ENCODE measurements at places on chromosomes 12 and 14.

- no peak for DNase-seq
Measured at GRCh38 chr12:57852200-57852599, 5.7 kb upstream of the CTDSP2 start.

DNA sequence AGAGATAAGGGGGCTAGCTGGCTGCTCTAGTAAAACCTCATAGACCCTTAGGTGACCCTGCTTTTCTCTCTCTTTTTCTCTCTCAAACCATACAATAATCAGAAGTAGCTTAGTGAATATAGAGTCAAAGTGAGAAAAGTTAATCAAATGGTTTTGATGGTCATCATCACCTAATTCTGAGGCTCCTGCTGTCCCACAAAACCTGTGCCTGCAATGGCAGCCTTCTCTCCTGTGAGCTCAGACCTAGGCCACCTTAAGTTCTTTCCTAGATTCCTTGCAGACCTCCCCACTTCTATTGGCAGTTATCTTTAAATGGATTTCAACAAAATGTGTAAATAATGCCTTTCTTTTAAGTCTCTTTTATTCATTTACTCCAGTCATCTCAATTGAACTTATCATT is 1.5 kb upstream of the RPAP3 start:
- DNase-seq, result no peak

DNA sequence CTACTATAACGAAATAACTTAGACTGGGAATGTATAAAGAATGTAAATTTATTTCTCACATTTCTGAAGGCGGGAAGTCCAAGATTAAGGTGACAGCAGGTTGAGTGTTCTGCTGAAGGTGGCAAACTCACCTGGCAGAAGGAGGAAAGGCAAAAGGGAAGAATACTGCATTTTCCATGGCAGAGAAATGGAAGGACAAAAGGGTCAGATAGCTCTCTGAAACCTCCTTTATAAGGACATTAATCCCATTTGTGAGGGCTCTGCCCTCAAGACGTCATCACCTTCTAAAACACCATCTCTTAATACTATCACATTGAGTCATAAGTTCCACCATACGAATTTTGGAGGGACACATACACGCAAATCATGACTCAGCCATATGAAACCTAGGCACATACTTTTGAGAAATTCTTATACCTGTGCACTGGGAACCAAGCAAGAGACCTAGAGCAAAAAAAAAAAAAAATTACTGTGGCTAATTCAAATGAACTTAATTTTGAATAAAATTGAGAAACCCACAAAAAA is 1669.3 kb upstream of the FLRT2 start:
- DNase-seq, result no peak

DNA sequence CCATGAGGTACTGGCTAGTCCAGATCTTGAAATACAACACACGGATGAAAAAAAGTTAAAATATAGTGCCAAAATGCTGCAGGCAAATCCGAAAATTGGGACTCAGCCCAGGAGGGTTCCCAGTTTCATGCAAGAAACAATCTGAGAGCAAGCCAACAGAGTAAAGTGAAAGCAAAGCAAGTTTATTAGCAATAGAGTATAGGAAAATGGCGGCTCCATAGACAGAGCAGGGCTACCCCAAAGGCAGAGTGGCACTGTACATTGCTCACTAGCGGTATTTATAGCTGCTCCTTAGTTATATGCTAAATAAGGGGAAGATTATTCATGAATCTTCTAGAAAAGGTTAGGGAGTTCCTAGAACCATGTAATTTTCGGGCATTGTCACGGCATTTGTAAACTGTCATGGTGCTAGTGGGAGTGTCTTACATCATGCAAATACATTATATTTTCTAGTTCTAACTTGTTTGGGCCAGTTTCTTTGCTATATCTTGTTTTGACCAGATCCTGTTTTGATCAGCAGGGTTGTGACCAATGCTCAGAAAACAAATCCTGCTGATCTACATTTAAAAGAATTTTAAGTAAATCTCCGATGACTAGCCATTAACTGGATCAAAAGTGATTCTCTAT is 29.1 kb downstream of the RECQL start:
- no peak for DNase-seq

- no peak for DNase-seq
Measured at GRCh38 chr12:107359382-107359781, 266.0 kb upstream of the CRY1 start.

- DNase-seq, result no peak
Measured at GRCh38 chr14:101058571-101058970, 155.0 kb upstream of the RTL1 start.

DNA sequence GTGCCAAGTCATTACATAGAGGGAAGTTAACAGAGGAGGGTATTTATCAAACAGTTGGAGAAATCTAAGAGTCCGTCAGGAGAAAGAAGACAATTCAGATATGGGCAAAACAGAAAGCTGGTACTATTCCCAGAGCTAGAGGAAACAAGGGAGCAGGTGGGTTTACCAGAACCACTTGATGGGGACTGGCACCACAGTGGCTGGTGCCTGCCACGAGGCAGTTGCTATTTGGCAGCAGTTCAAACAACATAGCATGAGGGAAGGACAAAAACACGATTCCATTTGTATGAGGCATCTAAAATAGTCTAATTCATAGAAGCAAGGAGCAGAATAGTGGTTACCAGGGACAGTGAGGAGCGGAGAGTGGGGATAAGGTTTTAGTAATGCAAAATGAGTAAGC is 24.6 kb upstream of the KLRD1 start:
- DNase-seq, result no peak

DNA sequence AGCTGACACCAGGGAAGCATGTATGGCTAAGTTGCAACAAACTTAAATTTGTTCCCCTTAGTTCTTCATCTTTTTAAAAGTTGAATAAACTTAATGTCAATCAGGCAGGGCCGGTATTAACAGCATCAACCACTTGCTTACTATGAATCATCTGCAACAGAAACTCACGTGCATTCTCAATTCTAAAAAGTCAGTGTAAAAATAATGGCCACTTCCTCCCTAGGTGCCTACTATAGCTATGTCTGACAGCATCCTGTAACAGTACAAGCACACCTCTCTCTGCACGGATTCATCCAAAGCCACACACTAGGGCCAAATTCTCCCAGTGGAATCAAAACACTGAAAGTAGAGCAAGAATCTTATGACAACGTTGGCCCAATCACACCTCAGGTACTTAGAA is 48.6 kb downstream of the PPP1R36 start:
- DNase-seq, result no peak

DNA sequence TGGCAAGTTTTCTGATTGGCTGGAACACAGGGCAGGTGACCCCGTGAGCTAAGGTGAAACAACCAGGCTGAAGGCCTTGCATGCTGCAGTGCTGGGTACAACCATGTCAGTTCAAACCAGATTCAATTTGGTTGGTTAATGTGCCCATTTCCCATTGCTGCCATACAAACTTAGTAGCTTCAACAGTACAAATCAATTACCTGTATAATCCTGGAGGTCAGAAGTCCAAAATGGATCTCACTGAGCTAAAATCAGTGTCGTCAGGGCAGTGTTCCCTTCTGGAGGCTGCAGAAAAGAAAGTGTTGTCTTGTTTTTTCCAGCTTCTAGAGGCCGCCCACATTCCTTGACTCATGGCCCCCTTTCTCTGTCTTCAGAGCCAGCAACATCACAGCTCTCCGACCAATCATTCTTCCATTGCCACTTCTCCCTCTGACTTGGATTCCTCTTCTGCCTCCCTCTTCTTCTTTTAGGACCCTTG is 221.7 kb downstream of the ZFP36L1 start:
- DNase-seq, result no peak

DNA sequence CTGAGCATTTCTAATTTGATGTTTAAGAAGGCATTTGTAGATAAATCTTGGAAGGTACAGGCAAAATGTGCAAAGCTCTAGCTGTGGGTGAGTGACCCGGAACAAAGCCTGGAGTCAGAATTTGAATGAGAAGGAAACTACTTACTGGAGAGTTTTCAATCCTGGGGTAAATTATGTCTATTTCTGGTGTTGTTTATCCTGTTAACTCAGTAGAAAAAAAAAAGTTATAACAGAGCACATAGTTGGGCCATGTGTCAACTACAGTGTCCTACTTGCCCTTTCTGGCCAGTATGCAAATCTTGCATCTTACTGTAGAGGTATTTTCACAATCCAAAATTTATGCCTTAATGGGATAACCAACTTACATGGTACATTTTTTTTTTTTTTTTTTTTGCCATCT is 182.3 kb downstream of the SYNE2 start:
- DNase-seq, result no peak

DNA sequence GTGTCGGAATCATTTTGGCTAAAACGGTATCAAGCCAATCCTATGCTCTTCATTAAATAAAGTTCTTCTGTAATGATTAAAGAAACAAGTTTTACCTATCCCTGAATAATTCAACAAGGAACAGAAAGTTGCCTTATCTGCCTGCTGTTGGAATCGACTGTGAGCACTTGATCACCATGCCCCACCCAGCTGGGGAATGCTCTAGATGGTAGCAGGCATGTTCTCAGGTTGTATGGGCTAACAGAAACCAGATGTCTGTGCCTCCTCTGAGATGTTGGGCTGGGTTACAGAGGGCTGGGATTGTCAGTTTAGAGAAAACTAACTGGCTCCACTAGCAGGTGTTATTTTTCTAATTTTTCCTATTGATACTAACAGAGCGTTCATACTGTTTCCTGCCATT is 28.9 kb downstream of the RTRAF start:
- DNase-seq, result no peak

- DNase-seq, result no peak
Measured at GRCh38 chr14:65783576-65783975, 371.0 kb downstream of the FUT8 start.

DNA sequence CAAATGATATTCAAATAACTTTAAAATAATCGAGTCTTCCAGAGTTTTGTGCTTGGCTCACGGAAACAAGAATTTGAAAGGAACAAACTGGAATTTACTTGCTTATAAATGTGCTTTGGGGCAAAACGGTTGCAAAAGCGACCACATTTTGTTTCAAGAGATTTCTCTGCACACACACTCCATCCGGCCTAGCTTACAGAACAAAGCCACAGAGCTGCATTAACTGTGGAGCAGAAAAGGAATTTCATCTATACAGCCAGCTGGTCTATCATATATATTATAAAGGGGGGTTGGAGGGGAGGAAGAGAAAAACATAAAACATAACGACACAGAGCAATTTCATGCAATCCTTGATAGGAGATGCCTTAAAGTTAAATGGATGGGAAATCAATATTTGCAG is 153.0 kb downstream of the MYRFL start:
- no peak for DNase-seq

DNA sequence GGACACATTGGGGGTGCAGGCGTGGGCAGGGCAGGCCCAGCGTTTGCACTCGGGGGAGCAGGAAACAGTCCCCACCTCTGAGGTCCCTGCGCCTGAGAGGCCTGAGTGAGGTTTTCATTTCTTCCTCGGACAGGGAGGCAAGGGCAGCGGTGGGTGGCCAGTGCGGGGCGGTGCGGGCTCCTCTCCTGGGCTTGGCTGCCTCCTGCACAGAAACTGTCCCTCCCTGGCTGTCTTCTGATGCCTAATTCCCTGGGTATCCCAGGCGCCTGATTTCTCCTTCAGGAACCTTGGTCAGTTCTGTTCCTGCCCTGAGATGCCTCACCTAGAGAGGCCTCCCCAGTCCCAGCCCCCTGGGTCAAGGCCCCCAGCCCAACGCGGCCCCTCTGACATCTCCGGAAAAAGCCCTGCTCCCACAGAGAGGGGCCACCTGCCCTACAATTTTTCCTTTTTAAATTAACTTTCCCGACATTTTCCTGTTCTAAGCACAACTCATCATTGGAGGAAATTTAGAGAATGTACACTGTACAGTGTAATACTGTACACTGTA is 260.3 kb downstream of the ADGRD1 start:
- DNase-seq, result no peak

- DNase-seq, result no peak
Measured at GRCh38 chr12:5307065-5307464, 124.8 kb upstream of the NTF3 start.

GRCh38 chr12:27186022-27186839 is 57.9 kb upstream of the STK38L start:
- DNase-seq, result no peak

DNA sequence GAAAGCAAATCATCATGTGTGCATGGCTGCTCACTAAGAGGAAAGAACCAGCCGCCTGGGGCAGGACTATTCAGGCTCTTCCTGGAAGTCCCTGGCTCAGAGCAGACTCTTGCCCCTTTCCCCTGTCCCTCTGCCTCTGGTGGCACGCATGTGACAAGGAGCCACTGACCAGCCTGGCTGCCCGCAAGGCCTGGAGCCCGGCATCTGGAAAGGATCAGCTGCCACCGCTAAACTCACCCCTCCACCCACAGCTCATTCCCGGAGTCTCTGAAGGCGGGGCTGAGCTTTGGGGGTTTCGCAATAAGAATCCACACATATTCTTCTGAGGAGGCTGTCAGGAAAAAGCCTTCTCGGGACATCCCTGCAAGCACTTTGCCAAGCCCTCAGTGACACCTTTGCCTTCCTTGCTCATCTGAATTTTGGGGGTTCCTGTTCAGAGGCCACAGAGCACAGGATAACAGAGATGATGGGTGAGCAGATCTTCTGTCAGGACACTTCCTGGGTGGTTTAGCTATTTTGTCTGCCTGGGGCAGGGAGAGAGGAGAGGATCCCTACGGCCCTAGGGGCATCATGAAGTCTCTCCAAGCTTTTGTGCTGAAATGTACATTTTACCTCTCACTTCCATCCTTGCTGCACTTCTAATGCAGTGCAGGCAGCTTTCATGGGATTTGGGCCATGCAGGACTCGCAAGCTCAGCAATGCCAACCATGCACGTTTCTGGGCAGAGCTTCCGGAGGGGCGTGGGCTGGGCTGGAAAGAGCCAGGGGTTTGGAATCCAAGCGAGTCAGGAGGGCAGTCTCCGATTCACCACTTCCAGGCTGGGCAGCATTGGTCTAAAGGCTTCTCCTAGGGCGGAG is 124.8 kb upstream of the MAP1LC3B2 start:
- no peak for DNase-seq

- no peak for DNase-seq
Measured at GRCh38 chr12:71972441-71973074, 33.9 kb downstream of the TPH2 start.

DNA sequence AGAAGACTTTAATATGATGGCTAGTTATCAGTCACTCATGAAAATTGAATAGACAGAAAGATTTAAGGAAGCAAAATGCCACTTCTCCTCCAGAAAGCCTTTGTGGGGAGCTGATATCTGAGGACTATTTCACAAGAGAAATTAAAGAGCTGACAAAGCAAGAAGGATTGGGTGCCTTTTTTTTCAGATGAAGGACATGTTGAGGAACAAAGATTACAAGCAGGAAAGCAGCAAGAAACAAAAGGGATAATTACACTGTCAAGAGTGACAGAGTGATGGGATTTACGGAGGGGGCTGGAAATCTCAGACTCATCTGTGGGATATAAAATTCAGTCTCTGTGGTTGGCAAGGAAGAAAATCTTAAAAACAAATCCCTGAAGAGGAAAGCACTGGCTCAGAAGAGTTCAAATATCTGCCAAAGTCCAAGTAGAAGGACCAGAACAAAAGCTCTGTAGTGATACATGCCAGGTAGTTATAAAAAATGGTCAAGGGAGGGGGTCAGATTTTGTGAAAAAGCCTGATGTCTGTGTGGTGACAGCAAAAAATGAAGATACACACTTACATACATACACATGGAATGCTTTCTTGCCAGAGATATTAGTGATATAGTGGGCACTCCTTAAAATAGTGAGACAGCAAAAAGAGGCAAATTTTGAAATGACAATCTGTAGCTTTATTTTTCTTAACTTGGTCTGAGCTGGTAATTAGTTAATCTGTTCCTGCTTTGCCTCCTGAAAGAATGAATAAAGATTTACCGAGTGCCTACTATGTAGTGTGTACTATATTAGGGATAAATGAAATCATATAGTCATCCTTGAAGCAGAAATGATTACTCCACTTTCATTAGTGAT is 62.9 kb downstream of the EPS8 start:
- DNase-seq, result no peak

GRCh38 chr12:32854716-32855115 is 41.9 kb downstream of the PKP2 start:
- no peak for DNase-seq

- DNase-seq, result no peak
Measured at GRCh38 chr12:126512916-126513913, 1448.0 kb downstream of the AACS start.
